ENCODE measurements at places on chromosomes 5 and 9.
A peak's percentile ranks its signal among the peaks of the same experiment; 100 is the strongest.

GRCh38 chr5:160649304-160649703, 202.7 kb downstream of the ATP10B start:
- DNase-seq: no peak

- DNase-seq: peak; percentile 81
These were observed 19.0 kb downstream of the CMBL start for GRCh38 chr5:10288592-10289219.

DNA sequence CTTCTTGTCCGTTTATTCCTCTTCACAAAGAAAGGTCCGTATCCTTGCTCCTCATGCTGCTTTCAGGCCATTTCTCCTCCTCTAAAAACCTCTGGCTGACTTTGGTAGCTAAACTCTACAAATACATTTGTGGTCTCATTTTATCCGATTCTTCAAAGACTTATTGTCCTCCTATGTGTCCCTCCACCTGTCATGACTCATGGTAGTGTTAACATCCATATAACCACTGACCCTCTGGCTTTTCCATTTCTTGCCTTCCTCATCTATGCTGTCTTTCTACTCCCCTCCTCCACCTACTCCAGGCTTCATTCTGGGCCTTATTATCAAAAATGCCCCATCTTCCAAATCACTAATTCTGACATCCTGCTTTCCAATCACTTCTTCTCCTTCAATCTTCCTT, 4.1 kb upstream of the SEMA6A start:
- DNase-seq: no peak

GRCh38 chr9:124661271-124661670, 109.8 kb downstream of the NR6A1 start:
- no peak for DNase-seq

DNA sequence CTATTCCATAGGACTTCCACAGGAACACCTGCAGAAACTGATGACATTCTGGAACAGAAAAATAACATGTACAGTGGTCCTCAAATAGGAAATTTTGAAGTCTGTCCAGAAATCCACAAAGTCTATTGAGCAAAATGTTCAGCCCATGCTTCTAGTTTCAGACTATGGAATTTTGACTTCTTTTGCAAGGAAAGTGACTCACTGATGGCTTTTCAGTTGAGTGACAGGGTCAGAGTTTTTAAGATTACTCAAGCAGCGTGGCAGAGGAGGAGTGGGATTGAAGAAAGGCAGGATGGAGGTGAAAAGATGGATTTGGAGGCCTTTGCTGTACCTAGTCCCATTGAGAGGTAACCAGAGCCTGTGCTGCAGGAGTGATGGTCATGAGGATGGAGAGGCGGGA, 151.5 kb downstream of the GOLPH3 start:
- no peak for DNase-seq
